AML-193 (cell line): ENCODE measurements at places on chromosomes 3 and 15.

DNA sequence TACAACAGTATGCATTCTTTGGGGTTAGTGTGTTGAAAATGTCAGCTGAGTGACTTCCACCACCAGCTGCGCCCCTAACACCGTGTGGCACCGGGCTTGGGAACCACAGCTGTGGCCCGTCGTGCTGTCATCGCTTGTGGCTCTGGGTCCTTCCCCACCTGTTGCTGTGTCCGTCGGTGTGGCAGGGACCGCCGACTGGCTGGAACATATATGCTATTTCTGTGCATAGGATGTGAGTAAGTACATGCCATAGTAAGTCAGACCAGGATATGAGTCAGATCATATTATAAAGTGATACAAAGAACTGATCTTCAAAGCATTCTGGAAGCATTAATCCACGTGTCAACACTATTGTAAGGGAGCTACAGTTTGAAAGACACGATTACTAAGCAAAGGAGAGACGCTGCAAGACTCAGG is 31.9 kb downstream of the EHD4 start:
- no peak for DNase-seq

DNA sequence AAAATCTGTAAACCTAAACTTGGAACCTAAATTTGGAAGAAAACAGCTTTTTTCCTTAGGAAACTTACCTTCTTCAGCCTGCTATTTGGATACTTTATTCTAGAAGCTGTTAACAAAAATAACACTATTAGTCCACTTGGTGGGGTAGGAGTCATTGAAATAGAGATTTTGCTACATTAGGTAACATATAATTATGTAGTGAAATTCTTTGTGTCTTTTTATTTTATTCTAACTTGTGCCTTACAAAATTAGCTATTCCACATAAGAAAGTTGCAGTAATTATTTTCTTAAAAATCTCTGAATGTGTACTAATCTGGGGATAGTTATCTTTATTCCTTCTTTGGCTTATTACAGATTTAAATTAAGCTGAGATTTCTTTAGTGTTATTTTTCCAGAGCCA is 360.4 kb upstream of the ROBO2 start:
- DNase-seq, result no peak

DNA sequence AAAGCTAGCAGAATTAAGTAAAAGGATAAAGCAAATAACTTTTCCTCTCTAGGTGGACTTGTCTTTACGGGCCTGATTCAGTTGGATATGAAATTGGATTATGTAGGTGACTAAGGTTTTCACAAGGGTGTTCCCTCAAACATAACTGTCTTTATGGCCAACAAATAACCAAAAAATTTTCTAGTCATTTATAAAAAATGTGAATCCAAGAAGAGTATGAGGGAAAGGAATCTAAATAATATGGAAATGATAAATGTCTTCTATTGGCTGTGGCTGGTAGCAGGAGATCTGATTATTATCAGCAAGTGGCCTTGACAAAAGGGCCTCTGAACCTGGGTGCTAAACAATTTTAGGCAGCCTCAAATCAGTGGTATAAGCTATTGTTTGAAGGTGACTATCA is 594.0 kb upstream of the UBE2E2 start:
- no peak for DNase-seq

DNA sequence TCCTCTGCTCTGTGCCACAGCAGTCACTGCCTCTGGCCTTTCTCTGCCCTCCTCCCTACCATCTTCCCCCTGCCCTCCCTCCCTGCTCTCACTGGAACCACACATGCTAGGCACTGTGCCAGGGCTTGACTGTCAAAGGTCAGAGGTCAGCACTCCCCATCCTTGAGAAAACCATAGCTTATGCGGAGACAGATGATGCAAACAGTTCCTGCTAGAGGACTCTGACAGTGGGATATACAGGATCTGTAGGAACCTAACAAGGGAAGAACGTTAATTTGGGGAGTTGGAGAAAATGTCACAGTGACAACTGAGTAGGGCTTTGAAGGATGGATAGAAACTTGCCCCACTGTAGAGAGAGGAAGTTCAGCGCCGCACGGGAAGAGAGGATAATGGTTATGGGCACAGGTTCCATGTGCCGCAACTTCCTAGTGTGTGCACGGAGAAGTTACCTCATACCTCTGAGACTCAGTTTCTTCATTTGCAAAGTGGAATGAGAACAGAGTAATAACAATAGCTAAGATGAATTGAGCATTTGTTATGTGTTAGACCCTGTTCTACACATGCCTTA is 29.3 kb upstream of the XYLB start:
- DNase-seq, result no peak

GRCh38 chr15:33678602-33679001 is 289.7 kb upstream of the CHRM5 start:
- DNase-seq, result no peak

DNA sequence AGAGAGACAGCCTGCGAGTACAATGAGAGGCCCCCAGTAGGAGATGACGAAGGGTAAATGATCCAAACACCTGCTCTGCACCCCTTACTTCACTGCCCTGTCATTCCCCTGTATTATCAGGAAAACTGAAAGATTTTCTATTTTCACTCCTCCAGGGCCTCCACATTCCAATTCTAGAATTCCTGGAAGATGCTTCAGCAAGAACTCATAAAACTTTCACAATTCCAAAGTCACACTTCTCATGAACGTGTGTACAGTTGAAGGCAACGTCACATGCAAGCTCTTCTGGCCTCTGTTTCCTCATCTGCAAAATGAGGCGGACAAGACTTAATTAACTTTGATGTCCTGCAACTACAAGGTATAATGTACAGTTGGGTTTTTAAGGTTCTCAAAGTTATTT is 62.8 kb upstream of the SPATA12 start:
- DNase-seq, result no peak

DNA sequence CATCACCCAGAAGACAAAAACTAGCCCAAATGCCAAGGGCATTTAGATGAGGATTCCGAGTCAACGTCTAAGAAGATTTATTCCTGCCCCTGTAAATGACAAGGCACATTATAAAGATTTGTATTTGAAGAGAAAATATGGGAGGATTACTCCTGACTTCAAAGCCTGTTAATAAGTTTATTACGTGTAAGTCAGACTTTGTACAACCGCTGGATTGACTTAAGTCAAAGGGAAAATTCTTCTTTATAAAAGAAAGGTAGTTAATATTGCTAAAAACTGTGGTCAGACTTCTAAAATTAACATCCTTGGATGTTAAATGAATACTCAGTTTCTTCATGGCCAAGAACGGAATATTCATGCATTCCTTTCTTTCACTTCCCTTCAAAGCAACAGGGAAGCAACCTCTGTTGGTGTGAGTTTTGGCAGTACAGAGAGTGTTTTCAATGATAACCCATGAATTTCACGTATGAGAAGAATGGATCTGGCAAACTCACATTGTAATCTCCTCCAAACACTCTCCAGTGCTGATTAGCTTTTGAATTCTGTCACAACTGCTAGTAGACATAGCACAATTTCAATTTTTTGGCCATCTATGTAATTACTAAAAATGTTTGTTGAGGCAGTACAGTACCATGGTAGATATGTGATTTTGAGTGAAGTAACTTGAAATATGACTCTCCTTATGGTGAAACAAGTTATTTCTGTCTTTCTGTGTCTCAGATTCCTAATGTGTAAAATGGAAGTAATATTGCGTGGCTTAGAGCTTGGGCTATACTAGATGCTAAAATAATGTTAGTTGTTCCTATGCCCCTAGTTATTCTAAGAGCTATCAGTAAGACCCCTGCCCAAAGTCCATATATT is 62.0 kb downstream of the PLD1 start:
- DNase-seq, result no peak

DNA sequence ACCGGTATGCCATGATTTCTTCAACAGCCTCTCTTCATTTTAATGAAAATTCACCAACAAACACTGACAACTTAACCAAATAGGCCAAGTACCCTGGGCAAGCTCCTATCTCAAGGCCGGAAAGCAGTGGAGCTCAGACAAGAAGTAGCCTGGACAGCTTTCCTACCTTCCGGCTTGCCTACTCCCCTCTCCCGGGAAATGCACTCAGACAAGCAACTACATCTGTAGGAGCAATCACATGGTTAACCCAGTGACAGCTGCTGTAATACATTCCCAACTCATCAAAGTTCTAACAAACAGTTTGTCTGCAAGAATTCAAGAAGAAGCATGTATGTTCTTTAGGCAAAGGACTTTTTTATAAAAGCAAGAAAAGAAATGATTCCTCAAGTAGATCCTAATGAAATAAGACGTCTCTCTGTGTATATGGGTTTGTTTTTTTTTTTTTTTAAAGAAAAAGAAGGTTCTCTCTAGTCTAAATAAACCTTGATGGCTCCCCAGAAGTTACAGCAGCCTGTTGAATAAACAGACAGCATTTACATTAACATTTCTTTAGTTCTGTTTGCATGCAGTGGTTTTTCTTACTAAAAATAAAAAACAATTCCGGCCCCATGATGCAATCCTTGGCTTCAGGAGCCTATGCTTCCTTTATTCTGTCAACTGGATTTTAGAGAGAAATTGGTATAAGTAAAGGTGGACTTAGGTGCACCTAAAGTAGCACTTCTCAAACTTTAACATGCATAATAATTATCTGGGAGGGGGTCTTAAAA is 278.7 kb downstream of the NEK10 start:
- DNase-seq, result no peak

DNA sequence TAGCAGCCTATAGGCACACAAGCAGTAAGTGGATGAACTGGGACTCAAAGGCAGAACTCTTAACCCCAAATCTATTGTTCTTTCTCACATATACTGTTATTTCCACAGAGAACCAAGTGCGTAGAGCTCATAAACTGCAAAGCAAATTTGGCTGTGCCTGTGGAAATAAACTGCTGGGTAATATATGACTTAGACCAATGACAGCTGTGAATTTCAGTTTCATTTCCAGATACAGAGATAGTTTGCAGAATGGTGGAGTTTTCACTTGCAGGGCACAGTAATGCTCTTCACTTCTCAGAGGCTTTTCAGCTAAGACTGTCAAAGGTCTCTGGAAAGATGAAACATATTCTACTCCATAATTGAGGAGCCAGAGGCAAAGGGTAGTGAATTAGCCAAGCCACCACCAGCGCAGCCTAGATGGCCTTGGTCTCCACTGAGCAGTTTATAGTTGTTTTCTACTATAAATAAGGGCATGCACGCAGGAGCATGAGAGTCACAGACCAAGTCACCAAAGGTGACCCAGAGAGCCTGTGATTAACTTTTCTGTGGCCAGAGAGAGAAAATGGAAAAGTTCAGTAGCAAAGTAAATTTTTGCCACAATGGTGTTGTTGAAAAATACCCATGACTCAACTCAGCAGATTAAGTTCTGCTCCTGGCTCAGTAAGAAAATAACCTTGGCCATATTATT is 180.7 kb upstream of the GRM7 start:
- no peak for DNase-seq

GRCh38 chr3:23659274-23659673 is 146.5 kb upstream of the UBE2E1 start:
- no peak for DNase-seq

- DNase-seq, result no peak
Measured at GRCh38 chr3:20527368-20527767, 341.4 kb upstream of the SGO1 start.

- no peak for DNase-seq
Measured at GRCh38 chr15:61410662-61411061, 181.6 kb upstream of the RORA start.
